ENCODE measurements at places on chromosomes 13 and 19.

DNA sequence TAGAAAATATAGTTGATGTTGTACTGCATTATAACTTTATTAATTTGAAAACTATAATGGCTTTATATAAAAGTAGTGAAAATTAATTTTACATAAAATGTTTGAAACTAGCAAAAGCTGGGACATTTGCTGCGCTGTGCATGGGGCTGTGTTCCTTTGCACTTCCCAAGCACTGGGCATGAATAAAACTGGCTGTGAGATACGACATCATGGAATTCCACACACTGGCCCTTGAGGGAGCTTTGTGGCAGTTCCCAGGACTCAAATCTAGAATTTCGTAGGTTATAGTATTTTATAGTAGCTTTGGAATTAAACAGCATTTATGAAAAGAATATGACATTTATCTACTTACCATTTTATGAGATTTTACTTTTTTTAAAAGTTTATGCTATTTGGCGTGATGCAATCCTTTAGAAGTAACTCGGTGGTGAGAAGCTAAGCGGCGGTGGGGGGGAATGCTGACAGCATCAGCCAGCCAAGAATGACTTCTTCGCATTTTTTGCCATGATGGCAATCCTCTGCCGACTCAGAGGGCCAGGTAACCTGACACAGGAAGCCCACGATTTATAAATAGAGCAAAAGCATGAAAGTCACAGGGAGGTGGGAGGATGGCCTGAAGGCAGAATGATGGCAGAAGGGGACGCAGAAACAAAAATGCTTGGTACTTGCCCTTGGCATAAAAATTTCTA, 553.5 kb downstream of the MYO16 start:
- no peak for DNase-seq

DNA sequence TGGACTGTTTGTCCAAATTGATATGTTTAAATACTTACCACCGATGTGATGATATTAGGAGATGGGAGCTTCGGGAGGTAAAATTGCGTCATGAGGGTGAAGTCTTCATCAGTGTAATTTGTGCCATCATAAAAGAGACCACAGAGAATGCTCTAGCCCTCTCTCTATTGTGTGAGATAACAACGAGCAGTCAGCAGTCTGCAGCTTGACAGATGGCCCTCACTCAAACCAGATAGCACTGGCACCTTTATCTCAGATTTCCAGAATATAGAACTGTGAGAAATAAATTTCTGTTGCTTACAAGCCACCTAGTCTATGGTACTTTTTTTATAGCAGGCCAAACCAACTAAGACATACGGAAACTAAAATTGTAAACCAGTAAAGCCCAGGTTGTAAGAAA, 1718.9 kb upstream of the MIR17HG start:
- peak; percentile 6 for DNase-seq

GRCh38 chr13:98706446-98707110, 45.9 kb downstream of the SLC15A1 start:
- DNase-seq: peak; percentile 82

DNA sequence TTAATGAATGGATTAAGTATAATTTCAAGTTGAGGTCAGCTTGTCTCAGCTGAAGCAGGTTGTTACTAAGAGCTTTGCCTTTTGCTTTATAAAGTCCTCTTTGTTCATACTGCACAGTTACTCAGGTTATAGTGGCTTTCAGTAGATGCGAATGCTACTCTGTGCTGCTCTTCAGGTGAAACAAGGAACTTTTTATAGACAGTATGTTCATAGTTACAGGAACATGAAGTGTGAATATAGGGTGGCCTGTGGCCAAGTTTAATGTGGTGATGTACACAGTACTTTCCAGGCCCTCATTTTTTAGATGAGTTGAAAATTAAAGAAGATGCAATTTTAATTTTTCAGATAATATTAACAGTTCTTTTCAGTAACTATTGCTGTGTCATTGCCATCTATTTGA, 20.8 kb downstream of the SUGT1 start:
- DNase-seq: no peak

- DNase-seq: no peak
Measured at GRCh38 chr13:85277748-85278147, 521.5 kb downstream of the SLITRK6 start.

GRCh38 chr13:42047561-42048341, 697 bp upstream of the DGKH start:
- DNase-seq: peak; percentile 78

- DNase-seq: no peak
Measured at GRCh38 chr13:90427322-90428272, 919.9 kb upstream of the MIR17HG start.

- DNase-seq: peak; percentile 77
Measured at GRCh38 chr19:34254046-34254697, at the start of gene GARRE1. TSS of gene GARRE1 (plus strand) at chr19:34254554. CDS start at chr19:34300474, 45,920 bp downstream.

DNA sequence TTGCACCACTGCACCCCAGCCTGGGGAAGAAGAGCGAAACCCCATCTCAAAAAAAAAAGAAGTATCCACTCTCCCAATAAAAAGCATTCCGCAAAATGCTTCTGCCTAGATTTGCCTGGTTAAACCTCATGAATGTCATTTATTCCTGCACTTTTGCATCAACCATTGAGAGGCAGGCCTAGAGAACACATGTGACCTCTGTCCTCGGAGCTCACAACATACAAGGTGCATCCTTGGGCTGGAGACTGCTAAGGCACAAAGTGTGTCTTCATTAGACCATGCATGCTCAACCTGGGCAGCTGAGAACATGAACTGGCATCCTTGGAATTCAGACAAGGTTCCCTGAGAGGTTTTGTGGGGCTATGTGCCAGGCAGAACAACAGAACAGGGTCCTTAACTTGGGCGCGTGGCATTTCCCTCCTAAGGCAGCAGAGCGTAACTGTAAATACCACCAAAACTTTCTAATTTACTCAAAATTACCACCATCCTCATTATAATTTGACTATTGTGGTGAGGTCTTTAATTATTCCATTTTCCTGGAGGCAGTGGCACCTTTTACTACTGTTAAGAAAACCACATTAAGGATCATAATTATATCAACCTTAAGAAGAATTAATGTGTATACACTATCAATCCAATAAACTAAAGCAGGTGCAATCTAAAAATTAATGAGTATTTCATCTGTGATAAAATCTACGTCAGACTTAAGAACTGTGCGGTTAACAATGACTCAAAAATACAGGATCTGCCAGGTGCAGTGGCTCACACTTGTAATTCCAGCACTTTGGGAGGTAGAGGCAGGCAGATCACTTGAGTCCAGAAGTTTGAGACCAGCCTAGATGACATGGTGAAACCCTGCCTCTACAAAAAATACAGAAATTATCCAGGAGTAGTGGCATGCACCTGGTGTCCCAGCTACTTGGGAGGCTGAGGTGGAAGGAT, 13.8 kb downstream of the RCBTB1 start:
- DNase-seq: peak; percentile 14

- DNase-seq: no peak
Measured at GRCh38 chr19:45218426-45218825, 26.8 kb downstream of the EXOC3L2 start.

DNA sequence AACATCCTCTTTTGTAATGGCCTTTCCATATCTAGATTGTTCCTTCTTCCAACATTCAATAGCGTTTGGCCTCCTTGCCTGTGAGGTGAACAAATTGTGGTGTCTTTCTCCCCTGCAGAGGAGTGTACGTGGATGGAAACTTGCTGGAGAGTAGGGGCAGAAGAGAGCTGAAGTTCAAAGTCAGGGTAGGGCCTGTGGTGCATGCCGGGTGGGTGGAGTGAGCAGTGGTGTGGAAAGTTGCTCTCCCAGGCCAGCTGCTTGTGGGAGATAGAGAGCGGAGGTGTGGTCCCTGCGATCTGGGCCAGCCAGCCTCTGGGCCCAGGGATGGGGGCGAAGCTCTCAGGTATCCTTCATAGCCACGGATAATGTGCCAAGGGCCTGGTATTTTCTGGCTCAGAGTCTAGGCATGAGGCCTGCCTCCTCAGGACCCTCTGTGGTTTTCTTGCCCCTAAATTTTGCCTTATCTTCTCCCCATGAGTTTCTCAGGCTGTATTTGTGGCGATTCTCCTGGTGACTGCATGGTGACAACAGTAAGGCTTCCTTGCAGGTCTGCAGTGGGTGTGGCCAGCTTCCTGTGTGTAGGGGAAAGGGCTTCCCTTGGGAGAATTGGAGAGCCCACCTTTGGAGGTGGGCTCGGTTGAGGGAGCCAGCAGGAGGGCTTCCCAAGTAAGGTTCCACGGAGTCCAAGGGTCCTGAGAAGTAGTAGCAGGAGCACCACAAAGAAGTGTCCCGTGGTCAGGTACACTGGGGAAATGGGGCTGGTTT, 6.7 kb downstream of the RGCC start:
- DNase-seq: peak; percentile 20

- DNase-seq: no peak
Measured at GRCh38 chr13:42865768-42866102, 84.4 kb downstream of the FAM216B start.

DNA sequence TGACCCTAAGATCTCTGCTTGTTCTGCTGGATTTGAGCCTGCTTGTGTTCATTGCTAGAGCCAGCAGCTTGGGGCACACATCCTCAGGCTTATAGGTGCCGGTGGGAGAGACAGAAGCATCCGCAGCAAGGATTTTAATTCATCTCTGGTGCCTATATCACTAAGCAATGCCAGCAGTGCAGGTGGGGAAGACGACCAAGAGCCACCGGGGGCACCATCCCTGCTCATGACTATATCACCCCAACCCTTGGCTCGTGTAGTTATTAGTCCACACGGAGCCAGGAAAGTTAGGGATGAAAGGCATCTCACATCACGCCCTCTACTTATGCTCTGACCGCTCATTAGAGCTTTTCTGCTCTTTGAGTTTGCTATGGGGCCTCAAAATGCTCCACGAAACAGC, 298.2 kb downstream of the DCLK1 start:
- no peak for DNase-seq

DNA sequence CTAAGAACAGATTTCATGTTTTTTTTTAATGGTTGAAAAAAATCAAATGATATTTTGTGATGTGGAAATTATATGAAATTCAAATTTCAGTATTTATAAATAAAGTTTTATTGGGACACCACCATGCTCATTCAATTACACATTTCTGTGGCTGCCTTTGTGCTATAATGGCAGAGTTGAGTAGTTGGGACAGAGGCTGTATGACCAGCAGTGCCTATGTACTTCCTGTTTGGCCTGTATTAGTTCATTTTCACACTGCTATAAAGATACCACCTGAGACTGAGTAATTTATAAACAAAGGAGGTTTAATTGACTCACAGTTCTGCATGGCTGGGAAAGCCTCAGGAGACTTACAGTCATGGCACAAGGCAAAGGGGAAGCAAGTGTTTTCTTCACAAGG, 33.6 kb downstream of the AKAP11 start:
- peak; percentile 56 for DNase-seq

GRCh38 chr13:69585656-69586055, 522.0 kb upstream of the ATXN8OS start:
- DNase-seq: no peak

- no peak for DNase-seq
Measured at GRCh38 chr13:41976476-41976875, 15.6 kb upstream of the VWA8 start.

- DNase-seq: peak; percentile 25
Measured at GRCh38 chr13:75861786-75862185, 225.7 kb downstream of the LMO7 start.

DNA sequence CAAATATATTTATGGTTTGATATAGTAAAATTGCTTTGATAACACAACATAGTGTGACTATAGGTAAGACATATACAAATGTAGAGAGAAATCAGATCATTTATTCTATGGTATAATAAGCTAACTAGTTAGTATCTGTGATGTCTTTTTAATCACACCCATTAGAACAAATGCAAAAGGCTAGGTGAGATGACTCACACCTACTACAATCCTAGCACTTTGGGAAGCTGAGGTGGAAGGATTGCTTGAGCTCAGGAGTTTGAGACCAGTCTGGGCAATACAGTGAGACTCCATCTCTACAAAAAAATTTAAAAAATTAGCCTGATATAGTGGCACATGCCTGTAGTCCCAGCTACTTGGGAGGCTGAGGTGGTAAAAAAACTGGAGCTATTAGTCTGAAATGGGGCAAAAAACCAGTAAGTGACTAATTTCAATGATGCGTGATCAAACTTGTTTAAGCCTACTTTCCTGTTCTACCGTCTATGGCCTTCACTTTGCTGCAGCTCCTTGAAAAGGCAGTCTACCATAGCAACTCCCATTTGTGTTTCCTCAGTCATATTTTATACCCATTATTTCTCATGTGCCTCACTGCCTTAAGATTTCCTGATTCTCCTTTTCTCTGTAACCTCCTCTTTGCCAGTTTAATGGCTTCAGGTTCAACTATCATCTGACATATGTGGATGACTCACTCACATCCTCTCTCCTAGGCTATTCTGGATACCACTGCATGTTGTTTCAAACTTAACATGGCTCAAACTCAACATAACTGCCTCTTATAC, 12.5 kb downstream of the ALG5 start:
- peak; percentile 50 for DNase-seq

- no peak for DNase-seq
Measured at GRCh38 chr13:74306496-74306895, 172.3 kb upstream of the KLF12 start.

DNA sequence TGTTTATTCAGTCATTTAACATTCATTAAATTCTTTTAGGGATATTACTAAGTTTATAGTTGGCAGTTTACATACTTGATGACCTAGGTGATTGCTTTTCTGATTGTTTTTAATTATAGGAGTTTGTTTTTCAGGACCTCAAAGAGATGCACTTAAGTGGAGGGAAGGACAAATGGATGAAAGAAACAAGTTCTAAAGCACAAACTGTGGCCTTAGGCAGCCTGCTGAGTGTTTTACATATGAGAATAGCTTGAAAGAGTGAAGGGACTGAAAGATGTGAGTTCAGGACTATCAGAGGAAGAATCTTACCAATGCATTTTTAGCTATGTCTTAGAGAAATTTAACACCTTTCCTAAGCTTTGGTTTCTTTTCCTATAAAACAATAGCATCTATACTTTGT, 402.6 kb downstream of the KLF12 start:
- no peak for DNase-seq

GRCh38 chr13:41401366-41401765, 56.0 kb upstream of the RGCC start:
- no peak for DNase-seq

DNA sequence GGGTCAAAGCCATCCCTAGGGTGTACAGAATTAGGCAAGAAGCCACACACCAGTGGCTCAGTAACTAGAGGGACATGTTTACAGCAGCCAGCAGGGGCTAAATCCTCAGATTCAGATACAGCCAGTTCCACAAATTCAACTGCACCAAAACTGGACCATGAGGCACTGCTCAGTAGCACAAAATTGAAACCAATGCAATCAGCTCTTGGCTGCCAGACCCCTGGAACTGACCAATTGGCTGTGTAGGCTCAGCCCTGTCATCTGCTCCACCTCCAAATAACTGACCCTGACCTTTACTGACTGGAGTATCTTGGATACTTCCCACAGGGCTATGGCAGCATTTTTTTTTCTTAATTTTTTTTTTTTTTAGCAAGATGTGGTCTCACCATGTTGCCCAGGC, 226.5 kb downstream of the FOXO1 start:
- DNase-seq: no peak

DNA sequence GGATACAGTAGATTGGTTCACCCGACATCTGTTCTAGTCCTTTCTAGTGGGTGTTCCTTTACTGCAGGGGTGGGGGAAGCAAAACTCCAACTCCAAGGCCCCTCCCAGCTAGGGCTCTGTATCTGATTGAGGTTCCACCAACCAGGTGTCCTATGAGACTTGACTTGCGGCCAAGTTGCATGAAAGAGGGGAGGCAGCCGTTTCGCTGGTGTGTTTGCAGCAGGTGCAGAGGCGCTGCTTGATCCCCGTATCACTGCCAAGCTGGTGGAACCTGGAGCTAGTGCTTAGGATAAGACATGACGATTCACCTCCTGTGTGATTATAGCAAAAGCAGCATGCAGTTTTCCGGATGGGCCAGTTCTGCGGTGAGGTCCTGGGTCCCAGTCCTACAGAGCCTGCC, 338.2 kb downstream of the UQCRFS1 start:
- DNase-seq: no peak

Measured in kidney tubule cell (primary cell).